Transverse colon (tissue), 4 donors: ENCODE measurements at places on chromosomes 13 and 19. TPM values are rescaled to one million over a fixed set of nuclear protein-coding genes. Genes with fewer than 3 reads are reported as not detected.

DNA sequence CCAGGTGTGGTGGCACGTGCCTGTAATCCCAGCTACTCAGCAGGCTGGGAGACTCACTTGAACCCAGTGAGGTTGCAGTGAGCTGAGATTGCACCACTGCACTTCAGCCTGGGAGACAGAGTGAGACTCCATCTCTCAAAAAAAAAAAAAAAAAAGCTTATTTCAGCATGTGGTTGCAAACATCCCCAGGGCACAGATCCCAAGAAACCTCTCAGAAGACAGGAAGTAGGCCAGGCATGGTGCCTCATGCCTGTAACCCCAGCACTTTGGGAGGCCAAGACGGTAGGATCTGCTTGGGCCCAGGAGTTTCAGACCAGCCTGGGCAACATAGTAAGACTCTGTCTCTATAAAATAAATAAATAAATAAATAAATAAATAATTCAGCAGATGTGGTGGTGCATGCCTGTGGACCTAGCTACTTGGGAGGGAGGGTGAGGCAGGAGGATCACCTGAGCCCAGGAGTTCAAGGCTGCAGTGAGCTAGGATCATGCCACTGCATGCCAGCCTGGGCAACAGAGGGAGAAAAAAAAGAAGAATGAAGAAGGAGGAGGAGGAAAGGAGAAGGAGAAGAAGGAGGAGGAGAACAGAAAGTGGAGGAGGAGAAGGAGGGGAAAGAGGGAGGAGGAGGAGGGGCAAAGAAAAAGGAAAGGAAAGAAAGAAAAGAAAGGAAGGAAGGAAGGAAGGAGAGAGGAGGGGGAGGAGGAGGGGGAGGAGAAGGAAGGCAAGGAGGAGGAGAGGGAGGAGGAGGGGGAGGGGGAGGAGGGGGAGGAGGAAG, 4.3 kb upstream of the LRRC8E start:
- DNase-seq, result no peak
- no peaks in the 10 kb centered on the region for H3K36me3 ChIP-seq
- peaks cover 35% of the 10 kb centered on the region for H3K27me3 ChIP-seq
- no peaks in the 10 kb centered on the region for H3K4me1 ChIP-seq

Gene PTPRS
- 44.0 TPM for total RNA-seq

Gene C3
- total RNA-seq, result 262 TPM

- H3K36me3 ChIP-seq, result no peaks in the 10 kb centered on the region
- DNase-seq, result no peak
- no peaks in the 10 kb centered on the region for H3K27me3 ChIP-seq
- no peak overlapping the region for H3K4me3 ChIP-seq
- peak overlapping the region; percentile 84 for H3K27ac ChIP-seq
- H3K4me1 ChIP-seq, result peaks cover 18% of the 10 kb centered on the region
Measured at GRCh38 chr19:10227026-10227971, 3.8 kb downstream of the S1PR2 start.

Gene SPRED3
- total RNA-seq, result 0.14 TPM

Gene TNFRSF19
- total RNA-seq, result not detected

Gene ANKLE1
- total RNA-seq, result 0.20 TPM
